Right kidney (tissue), 9 donors: ENCODE measurements at places on chromosomes 5 and 9.

DNA sequence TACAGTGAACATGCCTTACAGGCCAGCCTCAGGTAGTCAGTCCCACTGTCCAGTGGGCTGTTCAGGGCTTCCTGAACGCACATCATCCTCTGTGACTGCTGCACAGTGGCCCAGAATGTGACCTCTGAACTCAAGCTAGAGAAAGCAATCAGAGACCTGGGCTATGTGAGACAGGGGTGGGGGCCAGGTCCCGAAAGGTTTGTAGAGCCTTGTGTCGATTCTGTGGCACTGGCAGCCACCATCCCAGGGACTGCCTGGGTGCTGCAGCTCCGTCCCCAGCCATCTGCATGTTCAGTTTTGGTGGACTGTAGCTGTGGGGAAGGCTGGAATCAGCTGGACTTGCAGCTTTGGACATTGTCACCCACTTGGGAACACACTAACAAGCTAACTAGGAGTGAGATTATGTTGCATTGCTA lies 47.7 kb downstream of the MVB12B start:
- no peak for DNase-seq

GRCh38 chr9:10612641-10613398 lies at the start of gene PTPRD:
TSS of gene PTPRD (minus strand) at chr9:10613002.
- peak; percentile 67 for DNase-seq

- no peak for DNase-seq
Observed at GRCh38 chr9:129331772-129332500, 153.9 kb upstream of the IER5L start.

GRCh38 chr9:38038307-38039089 lies 30.5 kb downstream of the SHB start:
- no peak for DNase-seq

DNA sequence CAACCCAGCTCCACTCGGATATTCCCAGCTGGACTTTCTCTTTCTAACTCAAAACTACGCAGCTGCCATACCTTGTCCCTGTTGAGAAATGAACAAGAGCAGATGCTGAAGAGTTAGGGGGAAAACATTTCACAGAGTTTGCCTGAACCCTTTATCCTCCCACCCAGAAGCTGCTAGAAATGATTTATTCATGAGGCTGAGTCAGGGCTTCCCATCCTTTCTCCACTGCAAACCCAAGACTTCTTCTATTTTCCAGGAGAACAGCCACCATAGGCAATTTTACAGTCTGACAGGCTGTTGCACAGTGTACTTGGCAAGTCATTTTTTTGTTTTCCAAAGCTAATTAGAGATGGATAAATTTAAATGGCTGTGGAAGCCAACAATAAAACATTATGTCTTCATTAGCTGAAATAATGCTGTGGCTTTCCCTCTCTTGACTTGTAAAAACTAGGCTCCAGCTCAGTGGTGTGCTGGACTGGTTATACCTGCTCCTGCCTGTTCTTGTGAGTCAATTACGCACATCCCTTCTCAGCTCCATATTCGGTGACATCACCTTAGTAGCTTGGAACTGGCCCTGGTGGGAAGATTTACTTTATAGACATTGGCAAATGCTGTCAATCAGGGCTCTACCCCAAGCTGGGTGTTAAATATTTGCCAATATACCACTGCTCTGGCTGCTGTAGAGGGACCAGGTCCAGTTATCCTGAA lies 71.9 kb downstream of the KIF4B start:
- no peak for DNase-seq

DNA sequence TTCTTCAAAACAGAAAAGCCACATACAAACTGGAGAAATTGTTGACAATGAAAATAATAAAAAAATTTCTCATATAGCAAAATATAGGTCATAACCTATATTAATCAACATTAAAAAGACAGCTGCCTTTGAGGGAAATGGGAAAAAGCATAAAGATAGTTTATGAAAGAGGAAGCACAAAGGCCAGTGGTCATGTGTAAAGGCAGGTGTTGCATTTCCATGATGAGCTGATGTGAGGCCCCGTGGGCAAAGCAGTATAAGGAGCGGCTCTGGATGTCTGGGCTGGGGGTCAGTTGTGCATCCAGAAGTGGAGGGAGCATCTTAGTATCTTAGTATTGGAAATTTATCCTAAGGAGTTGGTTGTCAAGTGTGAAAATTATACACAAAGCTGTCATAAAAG lies 18.3 kb downstream of the NDUFS6 start:
- no peak for DNase-seq

- no peak for DNase-seq
Observed at GRCh38 chr9:104304925-104305324, 199.1 kb upstream of the OR13F1 start.

- peak; percentile 40 for DNase-seq
Observed at GRCh38 chr5:180179442-180180420, 29.3 kb downstream of the RASGEF1C start.

DNA sequence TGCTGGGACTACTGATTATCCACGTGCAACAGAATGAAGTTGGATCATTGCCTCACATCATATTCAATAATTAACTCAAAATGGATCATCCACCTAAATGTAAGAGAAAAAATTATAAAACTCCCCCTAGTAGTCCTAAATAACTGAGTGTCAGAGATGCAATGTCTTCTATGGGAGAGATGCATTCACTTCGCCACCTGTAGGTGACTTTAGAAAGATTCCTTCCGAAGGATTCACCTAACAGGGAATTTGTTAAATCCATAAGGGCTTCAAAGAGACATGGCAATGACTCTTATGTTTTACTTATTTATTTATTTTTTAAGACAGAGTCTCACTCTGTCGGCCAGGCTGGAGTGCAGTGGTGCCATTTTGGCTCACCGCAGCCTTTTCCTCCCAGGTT lies 526.0 kb downstream of the MTRR start:
- DNase-seq: no peak
